T-cell (primary cell): ENCODE measurements at places on chromosomes 1 and 21.

DNA sequence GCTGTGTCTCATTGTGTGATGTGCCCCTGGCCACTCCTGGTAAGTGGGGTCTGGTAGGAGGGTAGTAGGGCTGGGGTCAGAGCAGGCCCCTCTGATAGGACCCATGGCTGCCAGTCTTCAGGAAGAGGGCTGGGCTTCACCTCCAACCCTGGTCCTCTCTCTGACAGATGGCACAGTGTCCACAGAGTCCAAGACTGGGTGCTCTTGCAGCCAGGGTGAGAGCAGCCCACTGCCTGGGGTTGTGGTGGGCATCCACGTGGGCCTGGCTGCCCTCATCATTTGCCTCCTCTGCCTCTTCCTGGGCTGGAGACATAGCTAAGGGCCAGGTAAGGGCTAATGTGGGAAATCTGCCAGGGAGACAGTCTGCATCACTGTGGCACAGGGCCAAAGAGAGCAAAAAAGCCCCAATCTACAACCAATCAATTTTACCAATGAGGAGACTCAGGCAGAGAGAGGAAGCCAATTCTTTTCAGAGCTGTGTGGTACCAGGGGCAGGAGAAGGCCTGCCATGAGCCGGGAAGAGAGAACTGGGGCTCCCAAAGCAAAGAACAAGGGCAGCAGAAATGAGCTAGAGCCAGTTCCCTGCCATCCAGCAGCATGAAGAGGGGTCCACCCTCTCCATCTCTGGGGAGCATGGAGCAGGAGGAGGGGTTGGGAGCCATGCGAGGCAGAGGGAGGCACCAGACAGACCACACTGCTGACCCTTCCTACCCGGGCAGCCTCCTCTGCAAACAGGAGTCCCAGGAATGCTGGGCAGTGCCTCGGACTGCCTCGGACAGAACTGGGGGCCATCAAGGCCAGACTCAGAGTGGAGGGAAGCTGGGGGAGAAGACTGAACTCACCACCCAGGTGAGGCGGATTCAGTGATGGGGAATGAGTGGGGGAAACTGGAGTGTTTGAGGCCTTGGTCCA is 26.8 kb downstream of the SLC27A3 start:
- no peak for DNase-seq

DNA sequence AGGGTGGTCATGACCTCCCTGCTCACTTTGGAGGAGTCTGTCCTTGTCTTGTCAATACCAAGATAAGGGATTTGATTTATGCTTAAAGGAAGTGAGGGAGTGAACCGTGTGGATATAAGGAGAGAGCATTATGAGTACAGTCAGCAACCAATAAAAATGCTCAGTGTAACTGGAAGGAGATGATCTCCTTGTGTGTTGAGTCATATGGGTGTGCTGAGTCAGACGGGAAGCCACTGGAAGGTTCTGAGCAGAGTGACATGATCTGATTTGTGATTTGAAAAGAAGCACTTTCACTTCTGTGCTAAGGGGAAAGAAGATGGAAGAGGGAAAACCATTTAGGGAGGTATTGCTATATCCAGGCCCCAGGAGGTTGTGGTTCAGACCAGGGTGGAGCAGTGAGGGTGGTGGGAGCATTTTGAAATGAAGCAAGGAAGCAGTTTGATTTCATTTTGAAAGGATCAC is 2.5 kb upstream of the BCL10 start:
- DNase-seq: no peak

- no peak for DNase-seq
Observed at GRCh38 chr1:117582451-117582850, 23.4 kb upstream of the TENT5C start.

DNA sequence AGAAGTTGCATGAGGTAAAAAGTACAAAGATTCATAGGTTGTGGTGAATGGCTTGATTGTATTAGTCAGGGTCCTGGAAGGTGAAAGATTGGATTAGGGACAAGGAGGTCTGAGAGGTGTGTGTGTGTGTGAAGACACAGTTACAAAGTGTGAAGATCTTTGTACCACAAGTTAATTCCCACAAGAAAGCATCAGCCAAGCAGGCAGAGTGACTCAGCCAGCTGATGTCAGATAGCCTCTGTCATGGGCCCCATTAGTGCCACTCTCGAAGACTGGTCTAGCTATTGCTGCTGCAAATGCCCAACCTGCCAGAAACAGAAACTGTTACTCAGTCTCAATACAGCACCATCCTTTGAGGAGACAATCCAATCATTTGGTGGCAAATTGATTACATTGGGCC is 96.5 kb downstream of the DTL start:
- DNase-seq: no peak

DNA sequence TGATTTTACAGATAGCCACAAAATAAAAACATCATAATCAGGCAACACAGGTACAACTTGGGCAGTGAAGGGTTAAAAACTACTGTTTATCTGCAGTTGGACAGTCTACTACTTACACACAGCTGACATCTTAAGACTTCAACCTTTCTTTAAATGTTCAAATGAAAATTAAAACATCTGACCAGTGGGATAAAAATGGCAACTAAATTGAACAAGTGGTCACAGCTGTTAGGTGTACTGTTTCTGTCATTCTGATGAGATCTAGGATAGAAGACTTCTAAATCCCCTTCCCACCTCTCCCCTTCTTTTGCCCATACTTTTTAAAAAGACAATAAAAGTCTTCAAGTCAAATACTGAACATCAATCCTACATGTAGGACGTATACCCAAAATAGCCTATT is 56.2 kb downstream of the ENAH start:
- no peak for DNase-seq

GRCh38 chr21:35467566-35467965 is 418.5 kb upstream of the RUNX1 start:
- DNase-seq: no peak

DNA sequence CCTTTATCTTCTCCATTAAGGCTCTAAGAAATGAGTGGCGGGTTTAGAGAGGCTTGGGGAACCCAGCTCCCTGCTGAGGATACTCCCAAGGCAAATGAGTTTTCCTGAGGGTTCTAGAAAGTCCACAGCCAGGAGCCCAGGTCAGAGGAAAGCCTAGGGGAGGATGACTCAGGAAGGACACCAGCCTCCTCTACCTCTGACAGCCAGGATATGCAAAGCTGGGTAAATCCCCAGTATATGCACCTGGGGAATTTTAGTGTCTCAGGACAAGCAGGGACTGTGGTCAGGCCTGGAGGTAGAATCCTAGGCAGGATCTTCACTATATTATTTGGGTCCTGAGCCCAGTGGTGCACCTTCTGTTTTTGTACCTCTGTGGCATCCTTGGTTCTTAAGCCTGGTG is 23.5 kb upstream of the WNT4 start:
- no peak for DNase-seq

DNA sequence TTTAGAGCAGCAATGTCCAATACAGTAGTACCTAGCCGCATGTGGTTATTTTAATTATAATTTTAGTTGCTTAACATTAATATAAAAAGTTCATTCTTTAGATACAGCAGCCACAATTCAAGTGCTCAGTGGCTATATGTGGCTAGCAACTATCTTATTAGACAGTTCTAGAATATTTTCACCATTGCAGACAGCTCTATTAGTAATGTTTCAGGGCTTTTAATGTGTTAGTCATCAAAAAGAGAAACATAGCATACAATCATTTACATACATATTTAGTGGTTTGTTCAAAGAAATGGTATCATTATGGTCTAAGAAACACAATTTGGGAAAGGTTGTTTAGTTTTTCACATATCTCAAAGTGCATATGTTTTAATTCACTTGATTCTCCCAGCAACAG is 66.6 kb upstream of the DYNLT5 start:
- DNase-seq: no peak

GRCh38 chr1:234605399-234605982 is 4.5 kb downstream of the IRF2BP2 start:
- DNase-seq: no peak

DNA sequence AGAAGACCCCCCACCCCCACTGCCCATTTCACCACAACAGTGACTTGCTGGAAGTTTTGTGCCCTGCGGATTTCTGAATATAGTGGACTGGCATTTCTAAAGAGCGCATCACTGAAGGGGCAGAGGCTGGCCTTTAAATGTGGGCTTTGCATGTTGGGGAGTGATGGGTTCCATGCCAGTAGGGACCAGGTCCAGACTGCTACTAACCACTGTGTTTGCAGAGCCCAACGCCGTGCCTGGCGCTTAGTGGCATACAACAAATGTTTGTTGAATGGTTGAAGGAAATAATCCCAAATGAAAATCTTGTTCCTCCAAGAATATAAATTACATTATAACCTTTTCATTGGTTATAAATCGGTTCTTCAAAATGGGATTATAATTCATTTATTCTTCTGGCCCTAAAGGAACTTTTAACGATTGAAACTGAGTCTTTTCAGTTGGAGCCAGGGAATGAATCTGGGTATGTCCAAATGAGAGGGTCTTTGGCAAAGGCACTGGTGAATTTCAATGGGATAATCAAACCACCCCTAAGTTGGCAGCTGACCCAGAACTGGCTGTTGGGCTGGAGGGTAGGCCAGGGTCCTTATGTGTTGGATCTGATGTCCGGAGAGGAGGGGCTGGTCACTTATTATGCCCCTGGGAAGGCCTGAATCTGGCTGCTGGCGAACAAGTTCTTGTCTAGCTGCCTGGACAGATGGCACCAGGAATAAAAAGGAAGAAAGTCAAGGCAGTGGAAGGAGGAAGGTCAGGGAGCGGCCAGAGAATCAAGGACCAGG is 13.8 kb upstream of the SDHB start:
- no peak for DNase-seq

DNA sequence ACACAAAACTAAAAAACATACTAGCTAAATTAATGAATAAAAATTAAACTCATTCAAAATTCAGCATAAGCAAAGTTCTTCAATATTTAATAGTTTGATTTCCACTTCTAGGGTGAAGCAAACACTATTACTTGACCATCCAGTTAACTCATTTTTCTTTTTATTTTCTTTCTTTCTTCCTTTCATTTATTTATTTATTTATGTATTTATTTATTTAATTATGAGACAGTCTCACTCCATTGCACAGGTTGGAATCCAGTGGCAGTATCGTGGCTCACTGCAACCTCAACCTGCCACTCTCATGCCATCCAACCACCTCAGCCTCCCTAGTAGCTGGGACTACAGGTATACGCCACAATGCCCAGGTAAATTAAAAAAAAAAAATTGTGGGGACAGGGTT is 2069.5 kb downstream of the NCAM2 start:
- no peak for DNase-seq

DNA sequence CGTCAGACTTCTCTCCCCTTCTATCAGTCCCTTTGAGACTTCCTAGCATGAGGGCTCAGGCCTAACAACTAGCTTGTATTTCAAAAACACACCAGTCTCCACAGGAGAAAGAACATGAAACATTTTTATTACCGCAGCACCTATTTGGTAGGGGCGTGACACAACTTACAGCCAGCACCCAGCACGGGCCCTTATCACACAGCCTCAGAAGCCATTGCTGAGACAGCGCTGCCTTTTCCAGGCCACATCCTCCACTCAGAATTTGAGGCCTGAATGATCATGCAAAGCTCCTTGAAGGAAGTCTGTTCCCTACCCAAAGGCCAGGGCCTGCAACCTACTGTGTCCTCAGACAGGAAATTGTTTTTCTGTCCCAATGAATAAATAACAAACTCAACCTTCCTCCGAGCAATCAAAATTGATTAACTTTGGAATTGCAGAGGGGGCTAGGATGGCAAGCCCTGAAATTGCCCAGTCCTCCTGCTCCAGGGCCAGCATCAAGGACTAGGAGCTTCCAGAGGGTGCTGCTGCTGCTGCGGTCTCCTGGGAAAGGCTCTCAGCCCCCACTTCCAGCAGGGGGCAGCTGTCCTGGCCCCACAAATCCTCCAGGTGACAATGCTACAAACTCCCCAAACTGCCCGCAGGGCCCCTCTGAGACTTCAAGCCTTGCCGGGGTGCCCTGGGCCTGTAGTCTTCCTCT is 94.3 kb upstream of the GALNT2 start:
- DNase-seq: no peak

DNA sequence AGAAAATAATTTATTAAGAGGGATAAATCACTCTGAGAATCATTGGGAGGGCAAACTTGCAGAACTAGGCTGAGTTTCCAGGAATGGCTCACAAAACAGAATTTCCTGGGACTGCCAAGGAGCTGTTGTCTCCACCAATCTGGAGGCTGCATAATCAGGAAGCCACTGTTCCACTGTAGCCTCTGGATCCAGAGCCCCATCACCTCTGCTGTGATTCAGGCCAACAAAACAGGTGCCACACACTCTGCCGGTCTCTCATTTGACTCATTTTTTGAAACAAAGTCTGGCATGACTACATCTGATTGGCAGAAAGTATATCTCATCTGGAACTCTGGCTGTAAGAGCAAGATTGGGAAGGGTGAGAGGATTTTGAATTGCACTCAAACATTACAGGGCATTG is 178.9 kb upstream of the C1orf105 start:
- no peak for DNase-seq

GRCh38 chr1:63126104-63126503 is 196.3 kb upstream of the FOXD3 start:
- DNase-seq: no peak

DNA sequence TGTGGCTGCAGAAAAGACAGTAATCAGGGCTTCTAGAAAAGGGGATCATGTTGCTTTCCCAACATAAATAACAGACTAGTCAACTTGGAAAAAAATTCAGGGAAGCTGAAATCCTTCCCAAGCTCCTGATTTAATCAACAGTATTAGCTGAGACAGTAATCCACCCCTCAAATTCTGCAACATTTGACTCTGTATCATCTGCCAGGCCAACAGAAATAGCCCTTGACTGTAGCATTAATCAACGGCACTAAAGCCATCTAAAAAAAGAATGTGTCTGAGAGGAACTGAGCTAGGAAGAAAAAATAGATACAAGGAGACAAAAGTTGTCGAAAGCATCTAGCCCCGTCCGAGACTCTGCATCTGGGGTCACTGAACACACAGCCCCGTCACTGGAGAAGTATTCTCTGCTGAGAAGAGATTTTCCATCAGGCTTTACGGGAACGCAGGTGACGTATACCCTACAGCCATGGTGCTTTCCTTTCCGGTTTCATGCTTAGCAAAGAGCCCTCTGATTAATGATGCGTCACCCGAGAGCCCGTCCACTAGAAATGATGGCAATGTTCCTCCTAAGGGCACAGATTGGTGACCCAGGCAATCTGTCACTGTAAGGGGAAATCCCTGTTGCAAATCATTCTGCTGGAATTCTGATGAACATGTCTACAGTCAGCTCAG is 42.1 kb upstream of the TP53BP2 start:
- no peak for DNase-seq
